ENCODE measurements at places on chromosomes 3 and 15.

GRCh38 chr3:182609575-182610156 is 183.6 kb upstream of the ATP11B start:
- no peak for DNase-seq

DNA sequence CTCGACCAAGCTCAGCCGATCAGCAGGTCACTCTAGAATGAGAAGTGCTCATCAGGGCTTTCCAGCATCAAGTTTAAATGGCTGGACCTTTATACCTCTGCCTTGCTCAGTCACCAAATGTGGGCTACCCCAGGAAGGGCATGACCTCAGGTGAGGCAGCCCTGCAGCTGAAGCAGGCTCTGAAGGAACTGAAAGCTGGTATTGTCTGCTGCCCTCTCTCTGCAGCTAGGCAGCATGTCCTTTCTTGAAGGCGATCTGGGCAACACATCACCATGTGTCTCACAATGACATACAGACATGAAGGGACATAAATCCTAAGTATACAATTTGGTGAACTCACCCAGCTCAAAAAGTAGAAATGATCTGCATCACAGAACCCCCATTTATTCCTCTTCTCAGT is 38.7 kb upstream of the ARID3B start:
- no peak for DNase-seq

- DNase-seq = no peak
These were observed 38.6 kb downstream of the GASK1A start for GRCh38 chr3:43017593-43018195.

- DNase-seq = peak; percentile 63
These were observed 624.8 kb upstream of the LMCD1 start for GRCh38 chr3:7876741-7877297.

- no peak for DNase-seq
These were observed 41.7 kb downstream of the PAQR5 start for GRCh38 chr15:69340243-69340900.

DNA sequence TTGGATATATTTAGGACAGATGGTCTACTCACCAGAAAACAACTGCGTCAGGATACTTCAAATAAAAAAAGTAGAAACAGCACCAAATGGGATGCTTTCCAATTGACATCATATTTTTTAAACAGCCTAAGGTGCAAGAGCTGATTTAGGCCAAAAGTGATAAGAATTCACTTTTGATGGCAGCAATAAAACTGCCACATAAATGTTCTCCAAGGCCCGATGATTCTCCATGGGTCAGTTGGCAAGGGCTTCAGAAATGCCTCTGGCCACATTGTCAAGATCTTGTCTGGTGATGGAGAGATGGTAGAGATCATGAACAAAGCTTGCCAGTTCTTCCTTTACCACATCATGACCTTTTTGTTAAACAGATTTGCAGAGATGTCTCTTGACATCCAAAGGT is 38.9 kb downstream of the LDHAL6B start:
- no peak for DNase-seq

DNA sequence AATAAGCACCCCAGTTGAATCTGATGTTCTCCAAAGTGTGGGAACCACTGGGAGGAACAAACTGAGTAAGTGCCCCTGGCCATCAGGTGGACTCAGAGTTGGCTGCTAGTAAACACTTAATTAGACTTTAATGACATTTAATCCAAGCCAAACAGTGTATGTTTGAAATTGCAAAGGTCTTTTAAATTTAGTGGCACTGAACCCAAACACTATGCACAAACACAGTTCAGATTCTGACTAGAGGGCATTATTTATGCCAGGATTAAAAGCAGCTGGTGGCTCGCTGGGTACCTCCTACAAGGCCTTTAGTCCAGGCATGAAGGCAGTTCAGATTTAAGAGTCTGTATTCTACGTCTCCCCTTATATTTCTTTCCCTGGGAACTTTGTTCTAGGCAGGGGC is 264.8 kb downstream of the CLSTN2 start:
- DNase-seq = no peak

DNA sequence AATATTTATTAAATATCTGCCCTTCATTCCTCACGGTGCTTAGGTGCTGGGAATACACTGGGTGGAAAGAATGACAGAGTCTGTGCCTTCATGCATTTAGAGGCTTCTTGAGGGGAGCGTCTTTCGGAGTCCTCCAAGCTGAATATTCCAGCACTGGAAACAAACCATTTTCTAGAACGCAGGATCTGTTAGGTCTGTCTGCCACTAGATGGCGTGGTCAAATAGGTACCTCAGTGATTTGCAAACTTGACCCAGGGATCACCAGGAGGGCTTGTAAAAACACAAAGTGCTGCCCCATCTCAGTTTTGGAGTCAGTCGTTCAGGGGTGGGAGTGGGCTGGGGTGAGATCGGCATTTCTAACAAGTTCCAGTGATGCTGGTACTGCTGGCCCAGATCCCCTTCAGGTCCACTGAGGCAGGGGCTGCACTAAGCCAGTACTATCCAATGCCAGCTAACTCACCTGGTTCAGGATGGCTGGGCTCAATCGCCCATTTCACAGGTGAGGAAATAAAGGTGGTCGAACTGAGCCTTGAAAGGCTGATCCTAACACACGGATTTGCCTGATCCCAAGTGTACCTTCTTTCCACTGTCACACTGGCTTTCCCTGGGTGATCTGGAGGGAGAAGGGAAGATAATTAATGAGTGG is 14.8 kb downstream of the ARNT2 start:
- no peak for DNase-seq

- DNase-seq = no peak
These were observed 537.5 kb upstream of the CCDC54 start for GRCh38 chr3:106839576-106840280.

DNA sequence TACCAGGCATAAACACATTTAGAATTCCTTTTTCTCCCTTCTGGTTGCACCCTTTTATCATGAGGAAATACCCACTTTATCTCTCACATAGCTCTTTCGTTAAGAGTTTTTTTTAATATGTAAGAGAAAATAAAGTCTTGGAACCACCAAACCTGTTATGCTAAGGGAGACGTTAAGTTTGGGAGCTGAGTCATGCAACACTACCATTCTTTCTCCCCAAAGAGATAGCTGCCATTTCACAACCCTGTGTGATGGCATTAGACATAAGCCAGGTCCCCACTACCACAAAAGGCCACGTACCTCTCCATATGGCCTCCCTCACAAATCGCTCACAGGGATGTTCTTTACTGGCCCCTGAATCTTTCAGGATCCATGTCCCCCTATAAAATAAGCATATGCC is 7.6 kb upstream of the NIPA1 start:
- no peak for DNase-seq

GRCh38 chr3:72661115-72661457 is 187.2 kb downstream of the SHQ1 start:
- no peak for DNase-seq

DNA sequence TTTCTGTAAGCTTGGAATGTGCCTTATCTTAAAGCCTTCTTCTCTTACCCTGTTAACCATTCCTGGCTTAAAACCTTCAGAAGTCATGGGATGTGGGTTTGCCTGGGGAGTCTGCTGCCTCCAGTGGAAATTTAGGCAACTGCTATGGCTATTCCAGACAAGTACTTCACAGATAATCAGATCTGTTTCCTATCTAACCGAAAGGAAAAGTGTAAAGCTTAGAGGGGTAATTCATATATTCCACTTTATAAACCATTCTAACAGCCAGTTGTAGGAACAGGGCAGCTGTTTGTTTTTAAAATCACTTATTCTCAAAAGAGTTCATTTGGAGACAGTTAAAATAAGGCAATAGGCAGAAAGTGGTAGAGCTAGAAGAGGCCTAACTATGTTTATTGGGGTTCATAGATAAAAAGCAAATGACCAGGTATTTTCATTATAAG is 219.9 kb downstream of the TCF12 start:
- no peak for DNase-seq

DNA sequence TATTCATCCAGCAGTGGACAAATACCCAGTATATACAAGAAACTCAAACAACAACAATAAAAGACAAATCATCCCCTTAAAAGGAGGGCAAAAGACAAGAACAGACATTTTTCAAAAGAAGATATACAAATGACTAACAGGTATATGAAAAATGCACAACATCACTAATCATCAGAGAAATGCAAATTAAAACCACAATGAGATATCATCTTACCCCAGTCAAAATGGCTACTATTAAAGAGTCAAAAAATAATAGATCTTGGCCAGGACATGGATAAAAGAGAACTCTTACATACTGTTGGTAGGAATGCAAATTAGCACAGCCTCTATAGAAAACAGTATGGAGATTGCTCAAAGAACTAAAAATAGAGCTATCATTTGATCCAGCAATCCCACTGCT is 16.9 kb downstream of the DHX36 start:
- DNase-seq = no peak

DNA sequence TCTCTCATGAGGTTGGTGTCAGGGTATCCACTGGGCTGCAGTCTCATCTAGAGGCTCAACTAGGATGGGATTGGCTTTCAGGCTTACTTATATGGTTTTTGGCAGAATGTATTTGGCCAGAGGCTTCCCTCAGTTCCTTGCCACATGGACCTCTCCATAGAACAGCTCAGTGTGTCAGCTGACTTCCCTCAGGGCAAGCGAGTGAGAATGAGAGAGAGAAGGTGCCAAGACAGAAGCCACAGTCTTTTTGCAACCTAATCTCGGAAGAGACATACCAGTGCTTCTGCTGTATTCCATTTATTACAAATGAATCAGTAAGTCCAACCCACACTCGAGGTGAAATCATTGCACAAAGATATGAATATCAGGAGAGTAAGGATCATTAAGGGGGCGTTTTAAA is 129.2 kb downstream of the CCNL1 start:
- DNase-seq = no peak

GRCh38 chr3:195124378-195124992 is 146.5 kb downstream of the XXYLT1 start:
- DNase-seq = no peak

DNA sequence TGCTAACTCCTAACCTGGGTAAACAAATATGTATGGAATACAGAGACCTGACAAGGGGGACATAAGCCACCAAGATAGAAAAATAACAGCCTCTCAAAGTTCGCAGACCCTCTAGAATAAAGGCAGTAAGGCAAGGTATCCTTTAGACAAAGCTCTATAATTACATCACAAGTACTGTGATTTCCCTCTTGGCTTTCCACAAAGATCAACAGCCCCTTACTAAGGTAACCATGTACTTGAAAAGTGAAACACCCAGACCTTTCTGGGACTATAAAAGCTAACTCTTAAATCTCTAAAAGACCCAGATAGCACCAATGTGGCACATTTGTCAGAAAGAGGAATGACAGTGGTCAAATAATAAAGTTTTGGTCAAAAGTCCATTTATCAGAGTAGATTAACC is 51.9 kb downstream of the TBL1XR1 start:
- no peak for DNase-seq

DNA sequence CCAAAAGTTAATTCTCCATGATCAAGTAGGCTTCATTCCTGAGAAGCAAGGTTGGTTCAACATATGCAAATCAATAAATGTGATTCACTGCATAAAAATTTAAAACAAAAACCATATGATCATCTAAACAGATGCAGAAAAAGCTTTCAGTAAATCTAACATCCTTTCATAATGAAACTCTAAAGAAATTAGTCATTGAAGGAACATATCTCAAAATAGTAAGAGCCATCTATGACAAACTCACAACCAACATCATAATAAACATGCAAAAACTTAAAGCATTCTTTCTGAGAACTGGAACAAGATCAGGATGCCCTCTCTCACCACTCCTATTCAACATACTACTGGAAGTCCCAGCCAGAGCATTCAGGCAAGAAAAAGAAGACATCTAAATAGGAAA is 254.1 kb downstream of the AGBL1 start:
- DNase-seq = no peak

- DNase-seq = no peak
These were observed 925.6 kb downstream of the FHIT start for GRCh38 chr3:60325610-60326170.

GRCh38 chr3:190865828-190866227 is 3.3 kb upstream of the GMNC start:
- no peak for DNase-seq

DNA sequence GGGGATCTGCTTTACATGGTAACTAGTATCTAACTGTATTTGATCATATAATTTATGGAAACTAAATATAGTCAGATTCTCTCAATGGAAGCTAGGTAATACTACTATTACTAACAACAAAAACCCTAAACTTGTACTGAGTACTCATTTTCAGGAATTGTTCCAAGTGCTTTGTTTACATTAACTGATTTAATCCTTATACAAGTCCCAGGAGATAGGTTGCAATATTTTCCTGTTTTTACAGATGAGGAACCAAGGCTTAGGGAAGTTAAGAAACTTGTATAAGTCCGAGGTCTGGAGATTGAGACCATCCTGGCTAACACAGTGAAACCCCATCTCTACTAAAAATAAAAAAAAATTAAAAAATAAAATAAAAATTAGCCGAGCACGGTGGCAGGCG is 7.5 kb upstream of the MTHFS start:
- no peak for DNase-seq

GRCh38 chr3:122101646-122102045 is 46.5 kb downstream of the CD86 start:
- no peak for DNase-seq

GRCh38 chr3:101189796-101190195 is 130.6 kb downstream of the IMPG2 start:
- DNase-seq = no peak

DNA sequence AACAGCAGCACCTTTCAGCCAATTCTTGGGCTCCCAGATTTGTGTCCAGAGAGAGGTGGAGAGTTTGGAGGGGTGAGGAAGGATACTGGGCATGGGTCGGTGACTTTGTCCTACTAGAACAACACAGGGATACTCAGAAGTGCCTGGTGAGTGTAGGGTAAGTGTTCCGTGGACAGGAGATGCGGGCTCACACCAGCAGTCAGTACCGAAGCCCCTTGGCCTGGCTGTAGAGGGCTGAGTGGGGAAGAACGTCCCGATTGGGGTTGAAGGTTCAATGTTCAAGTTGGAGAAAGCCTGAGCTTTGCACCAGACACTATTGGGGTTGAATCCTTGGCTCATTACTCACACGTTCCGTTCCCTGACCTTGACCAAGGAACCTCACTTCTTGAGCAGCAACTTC is 40.8 kb upstream of the SLC6A11 start:
- DNase-seq = no peak

DNA sequence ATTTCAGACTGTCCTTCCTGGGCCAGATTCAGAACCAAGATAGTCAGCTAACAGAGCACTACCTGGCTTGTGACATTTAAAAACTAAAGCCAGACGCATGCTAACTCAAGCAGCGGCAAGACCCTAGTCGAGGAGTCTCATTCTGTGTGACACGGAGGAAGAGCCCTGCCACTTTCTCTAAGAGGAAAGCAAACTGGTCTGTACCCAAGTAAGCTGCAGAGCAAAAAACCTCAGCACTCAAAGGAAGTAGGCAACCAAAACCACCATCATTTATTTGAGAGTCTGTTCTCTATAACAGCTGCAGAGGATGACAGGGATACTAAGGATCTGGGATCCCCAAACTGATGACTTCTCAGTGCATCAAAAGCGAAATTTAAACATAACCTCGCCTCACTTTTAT is 152.1 kb downstream of the OSBPL10 start:
- no peak for DNase-seq

DNA sequence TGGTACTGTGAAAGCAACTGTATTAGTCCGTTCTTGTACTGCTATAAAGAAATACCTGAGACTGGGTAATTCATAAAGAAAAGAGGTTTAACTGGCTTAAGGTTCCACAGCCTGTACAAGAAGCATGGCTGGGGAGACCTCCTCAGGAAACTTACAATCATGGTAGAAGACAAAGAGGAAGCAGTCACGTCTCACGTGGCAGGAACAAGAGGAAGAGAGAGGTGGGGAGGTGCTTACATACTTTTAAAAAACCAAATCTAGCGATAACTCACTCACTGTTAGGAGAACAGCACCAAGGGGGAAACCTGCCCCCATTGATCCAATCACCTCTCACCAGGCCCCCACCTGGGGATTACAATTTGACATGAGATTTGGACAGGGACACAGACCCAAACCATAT is 48.9 kb downstream of the IQGAP1 start:
- DNase-seq = no peak
